Ovary (tissue), 10 donors: ENCODE measurements at places on chromosomes 4 and X.

DNA sequence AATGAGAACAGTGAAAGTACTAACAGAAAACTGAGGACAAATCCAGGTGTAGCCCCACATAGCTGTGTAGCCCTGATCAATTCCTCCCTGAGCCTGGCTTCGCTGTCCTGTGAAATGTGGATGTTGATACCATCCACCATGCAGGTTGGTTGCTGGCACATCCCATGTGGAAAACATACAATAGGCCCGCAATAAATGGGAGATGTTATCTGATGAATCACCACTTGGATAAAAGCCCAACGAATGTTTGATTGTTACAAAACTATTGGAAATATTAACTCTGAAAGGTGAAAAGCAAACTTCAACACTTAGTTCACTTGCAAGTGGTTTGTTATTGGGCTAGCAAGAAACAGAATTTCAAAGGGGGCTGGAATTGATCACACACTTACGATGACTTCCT lies 186.3 kb upstream of the FTHL17 start:
- H3K4me1 ChIP-seq = no peaks in the 10 kb centered on the region
- no peaks in the 10 kb centered on the region for H3K36me3 ChIP-seq
- H3K4me3 ChIP-seq = no peak overlapping the region
- no peak overlapping the region for H3K27ac ChIP-seq
- DNase-seq = no peak

GRCh38 chrX:11137543-11138139 lies 26.5 kb downstream of the HCCS start:
- H3K4me1 ChIP-seq = no peaks in the 10 kb centered on the region
- DNase-seq = no peak
- no peak overlapping the region for H3K27ac ChIP-seq
- H3K4me3 ChIP-seq = no peak overlapping the region
- no peaks in the 10 kb centered on the region for H3K36me3 ChIP-seq
- no peaks in the 10 kb centered on the region for H3K27me3 ChIP-seq

- no peaks in the 10 kb centered on the region for H3K27me3 ChIP-seq
- no peaks in the 10 kb centered on the region for H3K36me3 ChIP-seq
- no peak for DNase-seq
Measured at GRCh38 chr4:139900964-139901376, 235.4 kb downstream of the MGST2 start.

DNA sequence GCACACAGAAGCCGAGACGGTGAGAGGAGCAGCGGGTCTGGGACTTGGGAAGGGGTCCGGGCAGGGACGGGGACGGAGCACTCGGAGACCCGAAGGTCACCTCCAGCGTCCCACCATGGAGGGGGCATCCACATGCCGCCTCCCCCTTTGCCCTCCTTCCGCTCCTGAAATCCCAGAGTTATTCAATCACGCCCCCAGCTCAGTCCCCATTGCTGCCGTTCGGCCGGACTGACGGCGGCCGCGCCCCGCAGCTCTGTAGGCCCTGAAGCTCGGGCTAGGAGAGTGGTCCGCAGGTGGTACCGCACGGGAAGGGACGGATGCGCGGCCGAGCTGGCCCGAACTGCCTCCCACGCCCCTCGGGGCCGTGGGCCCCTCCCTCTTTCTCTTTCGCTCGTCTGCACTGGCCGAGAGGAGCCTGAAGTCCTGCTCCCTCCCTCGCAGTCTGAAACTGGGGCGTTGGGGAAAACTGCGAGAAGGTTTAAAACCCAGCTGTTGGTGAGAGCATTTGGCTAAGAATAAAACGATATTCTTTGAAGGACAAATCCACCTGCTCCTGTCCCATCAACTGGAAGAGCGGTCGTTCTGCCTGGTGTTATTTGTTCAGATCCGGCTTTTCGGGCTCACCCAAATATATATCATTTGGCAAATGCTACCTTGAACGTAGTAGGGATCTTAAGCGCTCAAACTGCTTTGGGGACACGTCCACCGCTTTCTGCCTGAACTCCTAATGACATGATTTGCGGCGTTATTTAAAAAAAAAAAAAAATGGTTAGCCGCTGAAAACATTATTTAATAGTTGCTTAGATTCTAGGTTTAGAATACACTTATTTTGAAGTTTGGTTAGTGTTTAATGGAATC lies 719 bp downstream of the USO1 start:
- H3K36me3 ChIP-seq = no peaks in the 10 kb centered on the region
- peak overlapping the region; percentile 77 for H3K4me3 ChIP-seq
- peaks cover 9% of the 10 kb centered on the region for H3K4me1 ChIP-seq
- H3K27me3 ChIP-seq = no peaks in the 10 kb centered on the region

GRCh38 chr4:36332782-36333131 lies 51.3 kb downstream of the DTHD1 start:
- H3K4me1 ChIP-seq = no peaks in the 10 kb centered on the region
- H3K4me3 ChIP-seq = no peak overlapping the region
- no peak overlapping the region for H3K27ac ChIP-seq
- H3K27me3 ChIP-seq = no peaks in the 10 kb centered on the region

DNA sequence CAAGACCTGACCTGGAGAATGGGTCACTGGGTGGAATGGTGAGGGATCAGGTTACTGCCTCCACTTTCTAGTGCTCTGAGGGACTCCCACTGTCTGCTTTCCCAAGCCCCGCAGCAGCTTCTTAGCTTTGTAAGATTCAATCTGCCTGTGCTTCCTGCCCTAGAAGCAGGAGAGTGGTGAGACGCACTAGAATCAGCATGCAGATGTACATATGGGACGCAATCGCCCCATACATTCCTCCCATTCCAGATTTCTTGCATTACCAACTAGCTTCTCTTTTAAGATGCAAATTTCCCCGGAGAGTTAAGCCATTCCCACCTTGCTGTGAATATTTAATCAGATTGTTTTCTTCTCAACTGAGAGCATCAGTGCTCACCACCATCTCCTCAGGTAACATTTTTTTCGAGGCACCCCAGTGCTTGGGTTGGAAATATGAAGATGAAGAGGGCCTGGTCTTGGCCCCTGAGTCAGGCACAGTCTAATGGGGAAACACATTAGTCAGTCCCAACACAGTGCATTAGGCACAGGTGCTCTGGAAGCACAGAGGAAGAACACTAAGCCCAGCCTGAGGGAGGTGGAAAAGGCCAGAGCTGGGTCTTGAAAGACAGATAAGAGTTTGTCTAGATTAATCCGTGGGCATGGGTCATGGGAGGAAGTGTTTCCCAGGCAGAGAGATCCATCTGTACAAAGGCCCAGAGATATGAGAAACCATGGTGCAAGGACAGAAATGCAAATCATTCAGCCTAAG lies 66.7 kb upstream of the PRPS1 start:
- no peaks in the 10 kb centered on the region for H3K36me3 ChIP-seq
- no peak overlapping the region for H3K27ac ChIP-seq
- no peaks in the 10 kb centered on the region for H3K27me3 ChIP-seq
- H3K4me3 ChIP-seq = no peak overlapping the region
- no peak for DNase-seq

DNA sequence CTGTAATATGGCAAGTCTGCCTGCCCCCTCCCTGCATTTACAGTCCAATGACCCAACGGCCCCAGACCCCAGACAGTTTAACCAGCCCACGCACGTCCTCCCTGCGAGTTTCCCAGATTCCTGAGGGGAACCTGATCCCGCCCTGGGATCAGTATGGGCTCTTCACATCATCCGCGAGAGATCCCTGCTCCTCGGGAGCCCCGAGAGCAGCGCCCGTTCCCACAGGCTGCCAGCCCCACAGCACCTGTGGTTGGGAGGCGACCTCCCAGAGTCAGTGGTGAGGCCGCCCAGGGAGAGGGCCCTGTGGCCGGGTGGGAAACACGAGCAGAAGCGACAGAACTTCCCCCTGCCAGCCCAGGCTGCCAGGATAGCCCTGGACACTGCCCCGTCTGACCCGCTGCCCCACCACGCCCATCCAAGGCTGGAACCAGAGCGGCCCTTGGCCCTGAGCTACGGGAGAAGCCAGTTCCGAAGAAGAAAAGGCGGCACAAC lies 32.8 kb downstream of the TSC22D3 start:
- H3K27ac ChIP-seq = peak overlapping the region; percentile 83
- no peaks in the 10 kb centered on the region for H3K27me3 ChIP-seq
- no peak for DNase-seq
- H3K4me1 ChIP-seq = peaks cover 32% of the 10 kb centered on the region
- H3K36me3 ChIP-seq = no peaks in the 10 kb centered on the region

- H3K4me1 ChIP-seq = no peaks in the 10 kb centered on the region
- DNase-seq = no peak
- no peaks in the 10 kb centered on the region for H3K36me3 ChIP-seq
- no peaks in the 10 kb centered on the region for H3K27me3 ChIP-seq
- H3K4me3 ChIP-seq = no peak overlapping the region
Measured at GRCh38 chr4:83574247-83574646, 38.3 kb downstream of the GPAT3 start.

- DNase-seq = no peak
- H3K4me1 ChIP-seq = no peaks in the 10 kb centered on the region
- H3K27ac ChIP-seq = no peak overlapping the region
- no peaks in the 10 kb centered on the region for H3K27me3 ChIP-seq
Measured at GRCh38 chrX:446245-446644, 59.5 kb upstream of the PPP2R3B start.

- H3K36me3 ChIP-seq = no peaks in the 10 kb centered on the region
- no peak overlapping the region for H3K27ac ChIP-seq
- no peak overlapping the region for H3K4me3 ChIP-seq
- DNase-seq = no peak
- H3K27me3 ChIP-seq = no peaks in the 10 kb centered on the region
Measured at GRCh38 chr4:69058410-69059059, 37.7 kb upstream of the UGT2B7 start.

GRCh38 chr4:186719925-186720694 lies 3.5 kb downstream of the FAT1 start:
- no peak for DNase-seq
- H3K4me3 ChIP-seq = no peak overlapping the region
- H3K4me1 ChIP-seq = peaks cover 4% of the 10 kb centered on the region
- no peaks in the 10 kb centered on the region for H3K36me3 ChIP-seq
- H3K27me3 ChIP-seq = no peaks in the 10 kb centered on the region

- no peaks in the 10 kb centered on the region for H3K36me3 ChIP-seq
- H3K27me3 ChIP-seq = no peaks in the 10 kb centered on the region
- no peak for DNase-seq
- no peaks in the 10 kb centered on the region for H3K4me1 ChIP-seq
Measured at GRCh38 chrX:253451-254297, 27.5 kb upstream of the PLCXD1 start.

DNA sequence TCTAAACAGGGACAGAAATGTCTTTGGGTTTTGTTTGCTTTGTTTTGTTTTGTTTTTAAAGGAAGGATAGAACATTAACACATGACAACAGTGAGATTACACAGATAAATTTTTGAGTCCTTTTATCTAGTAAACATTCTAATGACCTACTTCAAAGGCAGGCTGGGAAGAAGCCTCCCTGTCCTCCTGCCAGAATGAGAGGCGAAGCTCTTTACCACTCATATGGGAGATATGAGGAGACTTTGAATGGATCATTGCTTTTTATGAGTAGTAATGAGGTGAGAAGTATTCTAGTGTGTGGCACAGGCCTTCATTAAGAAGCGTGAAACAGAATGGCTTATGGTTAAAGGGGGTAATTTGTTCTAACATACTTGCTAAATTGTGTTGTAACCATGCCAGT lies 172.0 kb downstream of the FBXO8 start:
- no peaks in the 10 kb centered on the region for H3K27me3 ChIP-seq
- no peak overlapping the region for H3K27ac ChIP-seq
- H3K4me1 ChIP-seq = no peaks in the 10 kb centered on the region
- no peak for DNase-seq
- H3K4me3 ChIP-seq = no peak overlapping the region

GRCh38 chrX:107716816-107717700 lies 58.5 kb downstream of the TSC22D3 start:
- peak overlapping the region; percentile 96 for H3K27ac ChIP-seq
- peaks cover 10% of the 10 kb centered on the region for H3K4me1 ChIP-seq
- no peaks in the 10 kb centered on the region for H3K36me3 ChIP-seq
- no peaks in the 10 kb centered on the region for H3K27me3 ChIP-seq

- DNase-seq = no peak
- no peak overlapping the region for H3K27ac ChIP-seq
- H3K4me1 ChIP-seq = no peaks in the 10 kb centered on the region
Measured at GRCh38 chr4:123659730-123660129, 263.1 kb downstream of the SPRY1 start.

- no peak overlapping the region for H3K27ac ChIP-seq
- no peak overlapping the region for H3K4me3 ChIP-seq
- H3K36me3 ChIP-seq = no peaks in the 10 kb centered on the region
- no peak for DNase-seq
Measured at GRCh38 chrX:130085551-130086446, 24.5 kb downstream of the ELF4 start.

- no peaks in the 10 kb centered on the region for H3K4me1 ChIP-seq
- H3K27me3 ChIP-seq = no peaks in the 10 kb centered on the region
- no peaks in the 10 kb centered on the region for H3K36me3 ChIP-seq
- peak overlapping the region; percentile 51 for H3K4me3 ChIP-seq
- H3K27ac ChIP-seq = no peak overlapping the region
Measured at GRCh38 chr4:83013420-83013867, 2.8 kb upstream of the LIN54 start.

GRCh38 chrX:150007356-150007755 lies 69.1 kb upstream of the EOLA2 start:
- no peaks in the 10 kb centered on the region for H3K36me3 ChIP-seq
- H3K27ac ChIP-seq = no peak overlapping the region
- no peak overlapping the region for H3K4me3 ChIP-seq
- DNase-seq = no peak

DNA sequence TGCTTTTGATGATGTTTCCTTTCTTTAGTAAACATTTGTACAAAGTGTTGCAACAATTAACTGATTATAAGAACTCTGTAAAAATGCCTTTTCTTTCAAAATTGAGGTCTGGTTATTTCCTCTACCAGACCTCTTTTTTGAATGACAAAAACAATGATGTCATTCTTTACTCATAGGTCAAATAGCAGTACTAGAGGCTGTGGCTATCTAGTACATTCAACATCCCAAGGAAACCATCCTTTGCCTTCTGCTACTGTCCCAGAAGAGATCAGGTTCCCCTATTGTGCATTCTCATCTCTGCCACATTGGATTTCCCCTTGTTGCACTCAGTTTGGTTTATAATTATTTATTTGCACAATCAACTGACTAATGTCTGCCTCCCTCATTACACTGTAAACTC lies 19.1 kb upstream of the MAD2L1 start:
- no peaks in the 10 kb centered on the region for H3K36me3 ChIP-seq
- no peak overlapping the region for H3K4me3 ChIP-seq

DNA sequence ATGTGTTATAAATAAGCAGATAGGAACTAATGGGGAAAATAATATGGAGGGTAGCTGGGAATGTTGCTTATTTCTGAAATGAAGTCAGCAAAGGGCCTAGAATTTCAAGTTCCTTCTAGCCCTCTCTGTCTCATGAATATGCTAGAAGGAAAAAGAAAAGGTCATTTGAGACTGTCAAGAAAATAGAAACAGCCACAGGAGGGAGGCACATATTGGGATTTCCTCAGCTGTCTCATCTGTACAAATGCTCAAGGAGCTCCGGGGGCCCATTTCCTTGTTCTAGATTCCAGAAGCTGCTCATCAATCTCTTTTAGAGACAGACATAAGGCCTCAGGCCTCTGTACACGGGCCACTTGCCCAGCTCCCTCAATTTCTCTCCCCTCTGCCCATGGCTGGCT lies 127.6 kb upstream of the ETNPPL start:
- H3K4me3 ChIP-seq = no peak overlapping the region
- H3K36me3 ChIP-seq = no peaks in the 10 kb centered on the region
- H3K4me1 ChIP-seq = no peaks in the 10 kb centered on the region
- DNase-seq = no peak
- no peaks in the 10 kb centered on the region for H3K27me3 ChIP-seq
